ENCODE measurements at places on chromosomes 5 and 9.

GRCh38 chr5:8945972-8946371, 599.9 kb downstream of the SEMA5A start:
- no peak for DNase-seq

GRCh38 chr9:136525841-136526499, 19.9 kb downstream of the NOTCH1 start:
- no peak for DNase-seq

DNA sequence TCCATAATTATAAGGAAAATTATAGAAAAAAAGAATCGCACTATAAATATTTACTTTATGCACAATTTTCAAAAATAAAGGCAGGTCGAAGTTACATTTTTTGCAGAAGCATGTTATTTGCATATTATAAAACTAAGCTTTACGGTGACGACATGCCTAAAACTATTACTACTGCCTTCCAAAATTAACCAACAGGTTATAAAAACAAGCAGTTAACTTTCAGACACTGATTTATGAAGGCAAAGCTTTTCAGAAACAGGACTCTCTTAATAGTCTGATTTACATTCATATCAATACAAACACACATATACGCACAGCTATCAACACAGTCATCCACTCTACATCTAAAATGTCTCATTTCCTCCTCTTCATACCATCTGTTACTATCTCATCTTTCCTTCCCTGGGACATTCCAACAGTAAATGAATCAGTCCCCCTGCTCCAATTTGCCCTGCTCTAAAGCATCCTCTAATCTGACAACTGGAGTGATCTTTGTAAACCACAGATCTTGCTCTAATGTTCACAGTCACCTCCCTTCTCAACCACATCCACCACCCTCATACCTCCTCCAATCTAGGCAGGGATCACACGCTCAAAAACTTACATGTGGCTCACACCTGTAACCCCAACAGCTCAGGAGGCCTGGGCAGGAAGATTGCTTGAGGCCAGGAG, 21.6 kb downstream of the FBXW11 start:
- no peak for DNase-seq

GRCh38 chr5:88588609-88589008, 294.4 kb downstream of the MEF2C start:
- no peak for DNase-seq

GRCh38 chr9:132042324-132042723, 37.3 kb downstream of the MED27 start:
- no peak for DNase-seq

DNA sequence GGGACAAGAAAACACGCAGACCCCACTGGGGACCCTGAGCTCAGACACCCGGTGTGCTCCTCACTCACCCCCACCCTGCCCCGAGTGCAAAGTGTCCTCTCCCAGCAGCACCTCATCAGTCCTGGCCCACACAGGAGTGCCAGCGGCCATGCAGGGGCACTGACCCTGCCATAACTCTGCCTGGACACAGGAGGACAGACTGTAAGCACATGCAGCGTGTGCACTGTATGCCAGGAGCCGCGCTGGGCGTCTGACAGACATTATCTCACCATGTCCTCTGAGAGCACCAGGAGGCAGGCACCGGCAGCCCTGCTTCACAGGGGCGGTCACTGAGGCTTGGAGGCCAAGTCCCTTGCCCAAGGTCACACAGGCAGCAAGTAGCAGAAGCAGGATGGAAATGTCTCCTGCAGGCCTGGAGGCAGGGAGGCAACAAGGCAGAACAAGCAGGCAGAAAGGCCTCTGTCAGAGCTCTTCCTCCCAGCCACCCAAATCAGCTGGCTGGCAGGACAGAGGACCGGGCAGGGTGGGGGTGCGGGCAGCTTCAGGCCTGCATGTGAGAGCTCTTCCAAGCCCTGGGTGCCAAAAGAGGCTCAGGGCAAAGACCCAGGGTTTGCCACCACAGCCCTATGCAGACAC, 8.4 kb downstream of the EEIG1 start:
- DNase-seq, result no peak

DNA sequence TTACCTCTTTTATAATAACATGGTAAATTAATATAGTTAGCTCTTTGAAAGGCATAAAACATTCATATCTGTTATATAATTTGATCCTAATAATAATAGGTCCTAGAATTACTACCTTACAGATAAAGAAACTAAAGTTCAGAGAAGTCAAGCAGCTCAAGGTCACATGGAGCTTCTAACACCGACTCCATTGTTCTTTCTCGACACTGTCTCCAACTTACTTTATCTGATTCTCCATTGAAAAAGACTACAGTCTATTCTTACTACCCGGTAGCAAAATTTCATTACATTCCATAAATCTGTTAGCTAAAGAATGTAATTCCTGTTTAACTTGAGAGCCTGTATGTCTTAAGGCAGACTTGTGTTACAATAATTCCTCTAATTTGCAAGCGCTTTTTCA, 96.3 kb upstream of the TMEM161B start:
- DNase-seq, result no peak

- DNase-seq, result no peak
Observed at GRCh38 chr9:73011181-73011750, 58.4 kb upstream of the ALDH1A1 start.

DNA sequence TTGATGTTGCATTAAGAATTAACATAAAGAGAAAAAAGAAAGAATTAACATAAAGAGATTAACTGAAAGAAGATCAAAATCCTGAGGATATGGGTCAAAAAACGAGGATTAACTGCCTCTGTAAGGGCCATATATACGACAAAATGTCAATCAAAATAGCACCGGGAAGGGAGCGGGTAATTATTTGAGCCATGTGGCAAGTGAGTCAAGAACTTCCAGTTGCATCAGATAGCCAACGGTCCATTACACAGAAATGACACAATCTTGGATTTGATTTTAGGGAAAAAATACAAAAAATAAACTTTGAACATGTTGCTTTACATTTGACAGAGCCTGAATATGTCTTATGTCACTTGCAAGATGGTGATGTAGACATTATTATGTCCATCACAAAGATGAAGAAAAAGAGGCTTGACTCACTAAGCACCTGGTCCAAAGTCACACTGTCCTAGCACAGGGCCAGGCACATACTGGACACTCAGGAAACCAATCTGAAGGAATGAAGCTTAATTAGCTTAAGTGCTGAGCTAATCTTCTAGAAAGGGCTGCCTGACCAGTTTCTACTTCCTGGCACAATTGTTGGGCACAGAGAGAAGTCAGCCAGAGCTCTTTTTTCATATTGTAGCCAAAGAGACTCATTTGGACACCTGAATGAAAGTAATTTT, 273.2 kb upstream of the PAPPA start:
- no peak for DNase-seq

- no peak for DNase-seq
Observed at GRCh38 chr5:134889335-134889734, 15.2 kb downstream of the TXNDC15 start.
